ENCODE measurements at places on chromosomes 16 and 17.

DNA sequence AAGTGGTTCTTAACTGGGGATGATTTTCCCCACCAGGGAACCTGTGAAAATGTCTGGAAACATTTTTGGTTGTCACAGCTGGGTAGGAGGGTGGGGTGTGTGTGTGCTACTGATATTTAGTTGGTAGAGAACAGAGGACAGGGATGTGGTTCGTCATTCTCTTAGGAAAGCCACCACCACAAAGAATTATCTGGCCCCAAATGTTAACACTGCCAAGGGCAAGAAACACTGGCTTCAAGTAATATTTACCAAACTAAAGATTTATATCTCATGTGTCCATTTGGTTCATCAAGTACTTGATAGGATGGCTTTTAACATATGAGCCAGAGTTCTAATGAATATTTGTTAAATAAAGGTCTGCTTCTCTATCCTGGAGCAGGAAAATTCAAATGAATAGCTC lies 19.5 kb downstream of the MPHOSPH6 start:
- no peak for DNase-seq

DNA sequence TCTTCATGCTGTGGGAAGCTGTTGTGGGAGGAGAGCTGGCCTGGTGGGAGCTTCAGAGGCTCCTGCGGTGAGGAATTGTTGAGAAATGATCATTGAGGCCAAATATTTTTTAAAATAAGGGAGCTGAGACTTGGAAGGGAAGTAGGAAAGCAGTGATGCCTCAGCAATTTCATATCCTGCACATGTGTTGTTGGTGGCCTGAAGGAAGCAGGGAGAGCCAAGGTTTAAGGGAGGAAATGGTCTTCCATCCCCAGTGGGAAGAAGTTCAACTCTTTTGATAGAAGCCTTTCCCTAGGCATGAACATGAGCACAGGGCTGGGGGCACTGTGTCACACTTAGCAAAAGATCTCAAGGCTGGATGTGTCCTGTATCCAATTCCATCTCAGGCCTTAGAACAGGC lies at the start of gene CCL14:
CCL14 (minus strand) TSS at position 87 of the 400 bp plus-strand sequence; CDS start at position 7, 80 bp downstream.
- DNase-seq, result no peak

- DNase-seq, result no peak
These were observed 196.1 kb downstream of the NTN1 start for GRCh38 chr17:9217151-9218056.

DNA sequence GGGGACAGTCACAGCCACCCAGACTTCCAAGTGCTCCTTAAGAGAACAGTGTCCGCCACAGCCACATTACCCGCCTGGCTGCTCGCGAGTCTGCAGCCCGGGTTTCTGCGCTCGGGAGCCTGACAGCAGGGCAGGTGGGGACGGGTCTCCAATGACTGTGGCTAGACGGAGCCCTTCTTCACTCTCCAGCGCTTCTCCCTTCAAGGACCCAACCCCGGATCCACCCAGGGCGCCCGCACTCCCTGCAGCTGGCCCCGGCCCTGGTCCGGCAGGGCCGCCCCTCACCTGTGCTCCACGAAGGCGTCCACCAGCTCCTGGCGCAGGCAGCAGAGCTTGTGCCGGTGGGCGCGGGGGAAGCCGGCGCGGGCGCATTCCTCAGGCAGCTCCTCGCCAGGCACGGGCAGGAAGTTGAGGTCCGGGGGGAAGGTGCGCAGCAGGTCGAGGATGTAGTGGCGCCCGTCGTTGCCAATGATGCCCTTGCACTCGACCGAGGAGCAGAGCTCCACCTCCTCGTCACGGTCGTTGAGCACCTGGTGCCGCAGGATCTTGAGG lies 13.9 kb downstream of the CLUH start:
- no peak for DNase-seq

DNA sequence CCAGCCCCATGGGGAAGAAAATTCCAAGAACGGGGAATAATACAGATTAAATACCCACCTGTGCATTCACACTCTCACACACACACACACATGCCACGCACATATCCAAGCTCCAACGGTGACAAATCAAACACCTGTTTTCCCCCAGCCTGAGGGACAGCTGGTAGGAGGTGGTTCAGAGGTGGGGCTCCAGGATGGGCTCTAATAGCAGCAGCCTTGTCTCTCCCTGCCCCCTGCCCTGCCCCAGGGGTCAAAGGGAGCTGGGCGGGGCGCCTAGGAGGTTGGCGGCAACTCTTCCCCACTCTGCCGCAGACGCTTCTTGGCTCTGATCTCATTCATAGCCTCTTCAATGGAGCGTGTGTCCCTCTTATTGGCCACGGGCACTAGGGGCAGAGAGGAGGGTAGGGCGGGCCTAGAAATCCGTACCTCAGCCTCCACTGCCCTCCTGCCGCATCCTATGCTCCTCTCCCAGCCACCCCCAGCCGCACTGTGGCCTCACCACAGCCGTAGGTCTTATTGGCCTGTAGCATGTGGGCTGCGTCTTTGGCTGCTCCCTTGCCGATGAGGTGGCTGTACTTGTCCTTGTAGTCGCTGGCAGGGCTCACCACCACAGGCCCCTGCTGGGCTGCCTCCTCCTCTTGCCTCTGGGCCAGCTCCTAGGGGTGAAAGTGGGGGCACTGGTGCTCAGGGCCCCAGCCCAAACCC lies 8.2 kb downstream of the SPAG7 start:
- DNase-seq, result no peak

GRCh38 chr17:58215685-58216084 lies 3.4 kb downstream of the MKS1 start:
- DNase-seq, result no peak

- DNase-seq, result no peak
These were observed 29.7 kb upstream of the GAN start for GRCh38 chr16:81284995-81285600.

- no peak for DNase-seq
These were observed 54.1 kb downstream of the BAHCC1 start for GRCh38 chr17:81449351-81449750.
